Mucosa of gallbladder (tissue), 1 donor: ENCODE measurements at places on chromosomes 1 and 21.
A peak's percentile ranks its signal among the peaks of the same experiment; 100 is the strongest.

GRCh38 chr1:162916821-162917613 is 56.0 kb upstream of the CCDC190 start:
- DNase-seq = no peak

GRCh38 chr1:248906753-248907661 is 972 bp downstream of the PGBD2 start:
- DNase-seq = peak; percentile 34

- no peak for DNase-seq
Observed at GRCh38 chr1:207026104-207026534, 6.4 kb downstream of the C1orf116 start.

GRCh38 chr1:113701429-113701828 is 57.9 kb downstream of the PHTF1 start:
- no peak for DNase-seq

GRCh38 chr1:21869620-21870121 is 57.6 kb downstream of the LDLRAD2 start:
- DNase-seq = peak; percentile 95

- DNase-seq = peak; percentile 87
Observed at GRCh38 chr1:34786521-34787325, 5.7 kb downstream of the GJB3 start.

DNA sequence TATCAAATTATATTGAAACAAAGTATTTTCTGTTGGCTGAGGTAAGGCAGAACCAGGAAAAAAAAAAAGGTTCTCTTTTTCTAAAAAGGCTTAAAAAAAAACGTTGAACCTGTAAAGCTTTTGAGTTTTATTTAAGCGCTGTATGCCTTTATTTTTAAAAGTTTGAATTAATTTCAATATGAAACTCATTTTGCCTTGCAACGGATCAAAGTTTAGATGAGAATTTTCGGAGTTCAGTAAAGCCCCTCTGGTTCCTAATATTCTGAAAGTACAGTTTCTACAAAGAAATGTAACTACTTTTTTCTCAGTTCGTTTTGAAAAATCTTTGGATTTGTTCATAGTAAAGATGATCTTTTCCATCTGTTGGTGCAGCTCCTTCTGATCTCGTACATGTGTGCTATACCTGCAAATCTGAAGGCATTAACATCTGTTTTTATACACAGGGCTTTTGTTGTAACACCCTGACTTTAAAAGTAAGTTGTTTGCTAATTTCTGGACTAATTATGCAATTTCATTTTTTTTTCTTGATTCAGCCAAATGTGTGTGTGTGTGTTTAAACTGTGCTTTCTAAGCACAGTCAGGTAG is 1.7 kb downstream of the ZBTB18 start:
- DNase-seq = no peak

DNA sequence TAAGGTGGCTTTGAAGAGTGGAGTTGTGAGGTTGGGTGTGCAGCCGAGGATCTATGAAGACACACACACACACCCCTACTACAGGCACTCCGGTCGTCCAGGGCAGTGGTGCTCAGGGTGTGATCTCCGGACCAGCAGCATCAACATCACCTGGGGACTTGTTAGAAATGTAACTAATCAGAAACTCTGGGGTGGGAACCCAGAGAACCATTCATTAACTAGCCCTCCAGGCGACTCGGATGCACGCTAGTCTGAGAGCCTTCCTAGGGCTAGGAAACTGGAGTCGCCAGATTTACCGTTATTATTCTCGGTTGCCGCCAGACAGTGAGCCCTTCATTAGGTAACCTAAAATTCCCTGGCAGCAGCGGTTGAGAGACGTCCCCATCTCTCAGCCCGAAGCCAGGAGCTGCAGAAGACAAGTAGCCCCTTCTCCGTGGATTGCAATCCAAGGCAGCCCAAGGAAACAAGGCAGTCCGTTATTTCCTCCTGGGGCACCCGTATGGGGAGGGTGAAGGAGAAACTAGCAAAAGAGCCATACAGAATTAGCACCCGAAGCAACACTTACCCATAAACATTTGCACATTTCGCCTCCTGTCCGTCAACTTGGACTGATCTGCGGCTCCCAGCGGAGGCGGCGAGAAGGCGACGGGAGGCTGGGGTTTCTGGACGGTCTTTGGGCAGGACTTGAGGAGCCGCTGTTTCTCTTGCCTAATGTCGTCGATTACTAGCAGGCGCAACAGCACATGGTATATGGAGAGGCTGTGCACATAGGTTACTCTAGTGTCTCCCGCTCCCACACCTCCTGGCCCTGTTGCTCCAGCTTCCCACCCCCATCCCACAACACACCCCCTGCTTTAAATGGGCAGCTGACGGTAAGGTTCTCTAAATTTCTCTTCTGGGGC is 2.9 kb upstream of the CCN1 start:
- no peak for DNase-seq

DNA sequence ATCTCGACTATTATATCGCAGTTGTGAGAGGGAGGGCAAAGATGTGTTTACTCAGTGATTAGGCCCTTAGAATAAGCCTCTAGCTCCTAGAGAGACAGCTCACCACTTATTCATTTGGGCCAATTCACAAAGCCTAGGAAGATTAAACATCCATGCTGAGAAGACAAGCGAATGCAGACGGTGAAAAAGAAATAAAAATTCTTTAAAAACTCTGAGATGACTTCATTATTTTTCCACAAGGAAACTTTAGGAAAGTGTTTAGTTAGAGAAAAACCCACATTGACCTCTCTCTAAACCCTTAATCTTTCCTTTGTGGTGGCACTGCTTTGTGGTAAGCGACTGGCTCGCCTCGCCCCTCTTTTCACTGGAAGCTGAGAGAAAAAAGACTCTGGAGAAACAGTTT is 146.8 kb upstream of the DMRTA2 start:
- DNase-seq = no peak

GRCh38 chr1:203031467-203031866 is 5.2 kb downstream of the PPFIA4 start:
- DNase-seq = no peak

DNA sequence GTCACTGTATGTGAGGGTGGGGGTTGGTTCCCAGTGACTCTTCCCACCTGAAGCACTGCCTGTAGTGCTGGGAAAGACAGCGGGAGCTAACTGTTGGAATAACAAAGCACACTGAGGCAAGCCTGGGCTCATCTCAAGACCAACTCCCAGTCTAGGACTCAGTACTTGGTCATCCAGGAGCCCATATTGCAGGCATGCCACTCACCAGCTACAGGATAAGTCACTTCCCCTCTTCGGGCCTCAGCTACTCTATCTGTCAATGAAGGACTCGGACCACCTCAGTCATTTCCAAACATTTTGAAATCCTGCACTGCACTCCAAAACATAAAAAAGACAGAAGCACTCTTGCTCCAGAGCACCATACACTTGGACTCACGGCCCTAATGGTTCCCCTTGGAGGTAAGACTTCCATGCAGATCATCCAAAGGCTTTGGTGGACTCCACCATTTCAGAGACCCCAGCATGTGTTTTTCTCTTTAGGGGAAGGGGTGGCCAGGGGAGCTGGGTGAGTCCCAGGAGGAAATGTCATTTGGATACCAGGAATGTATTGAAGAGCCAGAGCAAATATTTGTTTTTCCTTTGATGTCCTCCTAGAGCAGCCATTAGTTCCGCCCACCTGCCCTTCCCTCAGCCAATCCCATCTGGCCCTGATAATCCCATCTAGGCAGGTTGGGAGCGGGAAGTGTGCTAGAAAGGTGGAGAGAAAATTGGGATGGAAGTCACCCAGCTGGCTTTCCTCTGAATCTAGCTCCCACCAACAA is 3.1 kb downstream of the NUAK2 start:
- DNase-seq = no peak

GRCh38 chr1:17857996-17858395 is 102.9 kb downstream of the ACTL8 start:
- no peak for DNase-seq

GRCh38 chr1:208410409-208410808 is 166.2 kb upstream of the PLXNA2 start:
- no peak for DNase-seq

- DNase-seq = no peak
Observed at GRCh38 chr1:59697150-59697800, 117.5 kb upstream of the HOOK1 start.

DNA sequence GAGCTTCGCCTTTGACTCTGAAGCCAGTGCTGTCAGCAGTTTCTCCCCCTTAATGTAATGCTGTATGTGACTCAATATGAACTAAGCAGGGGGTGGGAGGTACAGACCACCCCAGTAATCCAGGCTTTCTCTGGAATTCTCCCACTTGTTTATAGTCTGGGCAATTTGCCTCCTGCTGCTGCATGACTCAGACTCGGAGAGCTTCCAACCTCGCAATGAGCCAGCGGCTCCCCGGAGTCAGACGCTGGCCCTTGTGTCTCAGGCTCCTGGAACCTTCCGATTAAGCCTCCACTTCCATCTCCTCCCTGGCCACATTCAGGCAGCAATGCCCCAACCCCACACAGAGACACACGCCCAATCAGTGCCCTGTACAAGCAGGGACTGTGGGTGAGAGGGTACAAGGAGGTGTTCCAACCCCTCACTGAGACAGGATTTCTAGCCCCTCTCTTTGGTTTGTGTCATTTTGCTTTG is 471.7 kb upstream of the VAMP3 start:
- DNase-seq = peak; percentile 68

- no peak for DNase-seq
Observed at GRCh38 chr1:222417264-222417663, 130.6 kb downstream of the HHIPL2 start.

GRCh38 chr1:84985365-84985764 is 11.5 kb downstream of the MCOLN2 start:
- DNase-seq = no peak

DNA sequence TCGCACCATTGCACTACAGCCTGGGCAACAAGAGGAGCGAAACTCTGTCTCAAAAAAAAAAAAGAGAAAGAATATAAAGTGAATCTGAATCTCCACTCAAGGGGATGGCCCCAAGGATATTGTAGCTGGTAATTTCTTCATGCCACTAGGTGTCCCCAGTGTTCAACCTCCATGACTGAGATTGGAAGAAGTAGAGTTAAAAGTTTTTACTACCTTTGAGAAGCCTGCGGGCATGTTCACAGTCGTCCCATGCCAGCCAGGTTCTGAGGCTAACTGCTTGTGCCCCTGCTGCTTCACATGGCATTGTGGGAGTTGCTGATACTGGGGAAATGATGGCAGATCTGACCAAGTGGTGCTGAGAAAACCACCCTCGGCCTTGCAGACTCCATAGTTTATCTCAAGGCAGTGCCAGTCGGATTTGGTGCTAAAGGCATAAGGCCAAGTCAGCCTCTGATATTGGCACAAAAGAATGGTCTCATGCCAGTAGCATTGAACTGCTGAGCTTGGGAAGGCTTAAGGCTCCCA is 10.8 kb upstream of the SHISA4 start:
- DNase-seq = no peak

DNA sequence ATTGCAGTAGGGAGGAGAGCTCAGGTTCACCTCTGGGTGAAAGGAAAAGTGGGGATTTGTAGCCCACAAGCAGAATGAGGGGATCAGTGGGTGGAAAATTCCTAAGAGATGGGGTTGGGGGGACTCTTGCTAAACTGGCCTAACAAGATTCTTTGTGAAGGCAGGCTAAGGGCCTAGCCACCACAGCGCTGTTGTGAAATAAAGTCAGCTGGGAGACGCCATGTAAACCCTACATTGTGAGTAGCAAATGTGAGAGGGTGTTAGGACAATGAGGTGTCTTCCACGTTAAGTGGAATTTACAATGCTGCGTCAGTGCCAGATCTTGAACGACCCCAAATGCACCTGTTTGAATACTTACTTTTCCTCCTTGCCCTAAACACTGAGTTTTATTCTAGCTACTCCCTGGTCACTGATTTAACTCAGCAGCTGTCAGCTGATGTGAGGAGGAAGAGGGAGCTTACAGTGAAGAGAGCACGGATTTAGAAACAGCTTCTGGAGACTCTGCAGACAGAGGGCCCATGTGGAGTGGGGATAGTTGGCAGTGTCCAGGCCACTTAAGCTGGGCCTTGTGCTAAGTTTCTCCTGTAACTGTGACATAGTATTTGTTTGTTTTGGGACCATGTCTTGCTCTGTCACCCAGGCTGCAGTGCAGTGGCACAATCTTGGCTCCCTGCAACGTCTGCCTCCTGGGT is 17.3 kb downstream of the PDPN start:
- no peak for DNase-seq

- DNase-seq = no peak
Observed at GRCh38 chr1:178629252-178630154, 95.5 kb upstream of the RALGPS2 start.

GRCh38 chr1:158494796-158495195 is 22.8 kb downstream of the OR10R2 start:
- no peak for DNase-seq
